Thoracic aorta (tissue), 2 donors: ENCODE measurements at places on chromosomes 3 and 15. TPM values are rescaled to one million over a fixed set of nuclear protein-coding genes. Genes with fewer than 3 reads are reported as not detected.

Gene MESP2
- not detected for total RNA-seq

Gene ERICH6
- total RNA-seq, result not detected

Gene CCDC191
- total RNA-seq, result 2.3 TPM

Gene SHF
- 18.7 TPM for total RNA-seq

Gene CACNA1D
- total RNA-seq, result 1.5 TPM
